ENCODE measurements at places on chromosomes 6 and 20.

DNA sequence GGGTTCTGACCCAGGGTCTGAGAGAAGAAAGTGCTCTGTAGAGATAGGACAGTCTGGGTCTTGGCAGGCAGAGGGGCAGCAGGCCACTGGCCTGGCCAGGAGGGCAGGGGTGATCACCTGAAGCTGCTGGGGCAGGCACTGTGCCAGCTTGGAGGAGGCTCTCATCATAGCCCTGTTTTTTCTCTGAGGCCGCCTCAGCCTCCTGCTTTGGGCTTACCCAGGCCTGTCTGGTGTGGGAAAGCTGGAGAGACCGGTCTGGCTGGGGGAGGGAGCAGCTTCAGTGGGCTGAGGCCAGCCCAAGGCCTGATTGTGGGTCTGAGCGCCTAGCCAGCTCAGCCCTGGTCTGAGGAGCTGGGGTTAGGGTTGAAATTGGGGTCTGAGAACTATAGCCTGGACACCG is 3.9 kb downstream of the LPIN3 start:
- DNase-seq = no peak

DNA sequence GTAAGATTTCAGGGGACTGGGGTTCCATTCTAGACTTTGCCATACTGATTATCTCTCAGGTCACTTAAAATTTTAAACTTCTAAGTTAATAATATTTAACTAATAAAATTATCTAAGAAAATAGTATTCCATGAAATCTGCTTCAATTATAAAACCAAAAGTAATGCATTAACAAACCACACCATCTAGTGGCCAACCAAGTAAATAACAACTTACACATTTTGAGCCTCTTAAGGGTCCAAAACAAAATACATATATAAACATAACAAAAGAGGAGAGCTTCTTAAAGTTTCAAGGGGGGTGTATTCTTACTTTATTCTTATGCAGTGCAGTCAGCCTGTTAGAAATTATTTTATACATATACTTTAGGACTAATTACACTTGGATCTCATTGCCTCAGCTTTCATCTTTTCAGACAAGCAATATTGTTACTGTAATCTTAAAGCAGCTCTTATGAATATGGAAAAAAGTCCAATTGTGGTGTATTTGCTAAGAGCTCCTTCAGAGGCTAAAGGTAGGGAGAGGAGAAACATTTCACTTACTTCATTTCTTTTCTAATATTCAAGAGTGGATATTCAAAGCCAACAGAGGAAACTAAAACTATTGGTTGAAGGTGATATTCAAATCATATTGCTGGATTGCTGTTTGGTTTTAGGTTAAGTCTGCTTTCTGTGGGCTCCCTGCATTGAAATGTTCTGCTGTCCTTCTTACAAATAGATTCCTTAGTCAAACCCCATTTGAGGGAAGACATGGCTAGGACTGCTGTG is 199.7 kb upstream of the SIM1 start:
- DNase-seq = no peak

DNA sequence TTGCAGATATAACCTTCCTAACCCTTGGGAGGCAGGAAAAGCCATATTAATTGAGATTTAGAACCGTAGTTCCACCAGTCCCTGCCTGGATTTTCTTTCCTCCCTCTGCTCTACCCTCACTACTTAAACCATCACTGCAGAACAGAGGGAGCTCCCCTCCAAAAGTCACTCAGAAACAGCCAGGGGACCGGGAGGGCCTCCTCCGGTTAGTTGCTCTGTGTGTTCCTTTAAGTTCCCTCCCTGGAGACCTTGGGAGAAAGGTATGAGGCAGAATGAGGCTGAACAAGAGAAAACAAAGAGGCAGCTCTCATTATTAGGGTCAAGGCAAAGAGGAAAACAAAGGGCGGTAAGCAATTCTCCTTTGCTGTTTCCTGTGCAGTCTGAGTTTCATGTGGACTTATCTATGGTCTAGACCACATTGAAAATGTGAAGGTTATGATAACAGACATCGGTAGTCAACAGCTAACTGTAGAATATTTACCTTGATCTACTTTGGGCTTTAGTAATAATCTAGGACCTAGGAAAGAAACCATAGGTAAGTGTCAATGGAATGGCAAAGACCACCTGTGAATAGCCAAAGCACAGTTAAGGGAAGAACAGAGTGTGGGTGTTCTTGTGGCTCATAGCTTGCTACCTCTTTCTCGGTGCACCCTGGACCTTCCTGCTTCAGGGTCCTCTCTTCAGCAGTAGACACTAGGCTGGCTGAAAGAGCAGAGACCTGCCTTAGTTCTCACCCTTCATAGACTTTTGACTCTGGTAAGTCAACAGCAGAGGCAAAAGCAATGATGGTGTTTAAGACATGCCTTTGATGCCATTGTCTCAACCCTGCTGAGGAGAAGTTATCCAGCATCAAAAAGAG is 250.9 kb upstream of the CITED2 start:
- DNase-seq = no peak

- no peak for DNase-seq
Measured at GRCh38 chr6:112193117-112193516, 61.2 kb downstream of the LAMA4 start.

GRCh38 chr20:39880890-39881289 is 808.1 kb downstream of the MAFB start:
- DNase-seq = no peak

DNA sequence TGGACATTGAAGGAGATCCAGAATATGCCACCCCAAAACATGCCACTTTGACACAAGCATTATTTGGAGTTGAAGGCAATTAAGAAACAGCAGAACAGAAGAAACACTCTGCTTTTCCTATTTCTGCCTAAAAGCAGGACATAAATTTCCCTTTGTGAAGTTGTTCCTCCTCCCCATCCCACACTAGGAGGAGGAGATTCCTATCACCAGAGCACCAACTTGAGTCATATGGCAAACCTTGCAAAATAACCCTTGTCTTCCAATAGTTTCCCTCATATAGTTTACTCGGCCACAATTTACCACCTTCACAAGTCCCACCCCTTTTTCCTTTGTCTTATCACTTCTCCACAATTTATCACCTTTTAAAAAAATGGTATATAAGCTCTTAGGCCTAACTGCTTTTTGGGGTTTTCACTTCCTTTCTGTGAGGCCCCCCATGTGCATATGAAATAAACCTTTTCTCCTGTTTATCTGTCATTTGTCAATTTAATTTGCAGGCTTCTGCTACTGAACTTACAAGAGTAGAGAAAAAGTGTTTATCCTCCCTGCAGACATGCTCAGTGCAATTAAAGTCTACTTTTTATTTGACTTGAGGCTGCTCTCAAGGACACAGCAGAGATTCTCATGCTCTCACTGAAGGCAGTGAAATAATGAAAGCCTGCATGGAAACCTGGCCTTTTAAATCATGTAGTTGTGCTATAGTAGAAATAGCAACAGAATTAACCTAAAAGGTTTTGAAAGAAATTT is 2.8 kb upstream of the RAB23 start:
- DNase-seq = no peak

GRCh38 chr20:10209091-10209490 is 9.5 kb upstream of the SNAP25 start:
- DNase-seq = no peak

DNA sequence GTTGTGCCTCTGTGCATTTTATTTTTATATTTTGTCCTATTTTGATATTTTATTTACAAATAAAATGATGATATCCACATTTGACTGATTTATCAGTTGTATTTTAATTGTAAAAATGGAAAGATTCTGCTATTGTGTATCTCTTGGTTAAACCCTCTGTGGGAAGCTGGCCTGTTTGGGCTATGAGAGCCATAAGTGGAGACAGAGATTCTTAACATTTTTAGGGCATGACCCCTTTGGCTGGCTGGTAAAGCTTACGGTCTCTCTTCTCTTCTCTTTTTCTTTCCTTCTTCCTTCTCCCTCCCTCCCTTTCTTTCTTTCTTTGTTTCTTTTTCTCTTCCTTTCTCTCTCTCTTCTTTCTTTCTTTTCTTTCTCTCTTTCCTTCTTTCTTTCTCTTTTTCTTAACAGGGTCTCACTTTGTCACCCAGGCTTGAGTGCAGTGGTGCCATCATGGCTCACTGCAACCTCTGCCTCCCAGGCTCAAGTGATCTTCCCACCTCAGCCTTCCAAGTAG is 172.3 kb upstream of the CDYL start:
- DNase-seq = no peak

DNA sequence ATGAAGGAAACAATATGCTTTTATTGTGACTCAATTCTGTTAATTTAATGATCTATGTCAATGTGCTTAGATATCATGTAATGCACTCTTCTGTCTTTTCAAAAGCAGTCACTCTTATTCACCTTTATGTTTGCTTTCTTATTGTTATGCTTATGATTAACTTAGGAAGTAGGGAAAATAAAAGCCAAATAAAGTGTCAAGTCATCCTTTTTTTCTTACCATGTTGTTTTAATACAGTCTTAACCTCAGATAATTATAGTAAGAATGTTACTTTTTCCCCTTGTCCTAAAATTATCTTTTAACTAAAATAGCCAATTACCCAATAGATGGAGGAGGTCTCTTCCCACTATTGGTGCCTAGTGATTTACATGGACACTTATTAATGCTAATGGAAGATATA is 72.6 kb downstream of the TFAP2B start:
- DNase-seq = no peak

DNA sequence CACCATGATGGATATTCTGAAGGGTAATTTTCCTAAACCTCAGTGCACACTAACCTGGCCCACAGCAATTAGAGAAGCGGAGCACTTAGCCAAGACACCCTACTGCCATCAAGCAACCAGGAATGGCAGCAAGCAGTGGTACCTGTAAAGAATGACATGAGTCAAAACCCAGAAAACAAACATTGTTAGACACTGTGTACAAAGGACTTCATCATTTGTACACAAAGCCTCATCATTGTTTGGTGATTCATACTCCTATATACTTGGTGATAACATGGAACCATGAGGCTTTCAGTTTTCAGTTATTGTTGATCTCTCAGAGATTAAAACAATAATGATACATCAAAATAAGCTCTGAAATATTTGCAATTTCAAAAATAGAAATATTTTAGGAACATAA is 74.6 kb downstream of the MLIP start:
- DNase-seq = no peak

DNA sequence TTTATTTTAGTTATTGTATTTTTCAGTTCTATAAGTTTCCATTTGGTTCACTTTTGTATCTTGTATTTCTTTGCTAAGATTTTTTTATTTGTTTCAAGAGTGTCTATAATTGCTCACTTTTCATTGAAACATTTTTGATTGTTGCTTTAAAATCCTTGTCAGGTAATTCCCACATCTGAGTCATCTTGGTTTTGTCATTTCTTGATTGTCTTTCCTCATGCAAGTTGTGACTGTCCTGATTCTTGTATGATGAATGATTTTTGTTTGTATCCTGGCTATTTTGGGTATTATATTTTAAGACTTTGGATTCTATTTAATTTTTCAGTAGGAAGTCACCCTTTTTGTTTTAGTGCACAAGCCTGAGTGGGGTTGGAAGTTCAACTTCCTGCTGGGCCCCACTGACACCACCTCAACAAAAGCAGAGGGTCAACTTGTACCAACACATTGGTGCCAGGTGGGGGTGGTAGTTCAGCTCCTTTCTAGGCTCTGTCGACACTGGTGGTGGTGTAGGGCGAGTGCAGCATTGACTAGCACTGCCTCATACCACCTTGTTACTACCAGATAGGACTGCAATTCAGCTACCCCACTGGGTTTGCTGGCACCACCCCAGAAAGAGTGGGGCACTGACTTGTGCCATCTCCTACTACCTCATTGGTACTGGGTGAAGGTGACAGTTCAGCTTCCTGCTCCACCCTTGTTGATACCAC is 8.8 kb downstream of the RSPH3 start:
- DNase-seq = peak; percentile 21

- no peak for DNase-seq
Measured at GRCh38 chr20:59069026-59069425, 26.4 kb upstream of the PRELID3B start.

GRCh38 chr6:55276745-55277530 is 50.3 kb upstream of the GFRAL start:
- DNase-seq = no peak

Measured in stimulated activated CD4-positive, alpha-beta T cell treated with anti-CD3 and anti-CD28 coated beads, Interleukin-4, amount 100 ng/mL, for 24 hours (primary cell).